Activated CD4-positive, alpha-beta T cell treated with anti-CD3 and anti-CD28 coated beads, Interleukin-2, amount 10 ng/mL, durations not matched to agents 24 days and 14 days (primary cell): ENCODE measurements at places on chromosomes 3 and 15. TPM values are rescaled to one million over a fixed set of nuclear protein-coding genes. Genes with fewer than 3 reads are reported as not detected.

Gene TRAIP
- 27.1 and 30.4 TPM in 2 replicates for total RNA-seq

DNA sequence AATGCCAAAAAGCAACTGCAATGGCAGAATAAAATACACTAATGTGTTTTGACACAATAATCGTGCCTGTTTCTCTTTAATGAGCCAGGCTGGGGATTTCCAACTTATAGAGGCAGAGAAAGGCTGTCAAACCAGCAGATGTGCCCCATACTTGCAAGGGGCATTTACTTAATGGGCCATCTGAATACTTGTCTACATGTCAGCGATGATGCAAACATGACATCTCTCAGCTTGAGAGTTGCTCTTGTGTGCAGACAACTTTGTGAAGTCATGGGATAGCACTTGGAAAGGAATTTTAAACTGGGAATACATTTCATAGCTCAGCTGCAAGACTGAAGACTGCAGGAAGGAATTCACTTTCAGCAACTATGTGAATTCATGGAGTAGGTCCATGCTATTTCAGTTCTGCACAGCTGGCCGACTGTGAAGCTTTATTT lies 127.4 kb upstream of the ADAMTS9 start:
- no peaks in the 10 kb centered on the region for H3K36me3 ChIP-seq
- H3K27ac ChIP-seq = no peak overlapping the region
- H3K4me3 ChIP-seq = no peak overlapping the region
- DNase-seq = no peak
- no peaks in the 10 kb centered on the region for H3K4me1 ChIP-seq

GRCh38 chr3:150030841-150031240 lies 60.1 kb upstream of the PFN2 start:
- no peak overlapping the region for H3K27ac ChIP-seq
- H3K4me3 ChIP-seq = no peak overlapping the region
- no peaks in the 10 kb centered on the region for H3K4me1 ChIP-seq
- H3K36me3 ChIP-seq = no peaks in the 10 kb centered on the region
- H3K27me3 ChIP-seq = peaks cover 6% of the 10 kb centered on the region

Gene ADCY5
- total RNA-seq = not detected in 2 replicates

Gene DGKG
- total RNA-seq = 0.14 and 0.28 TPM in 2 replicates

DNA sequence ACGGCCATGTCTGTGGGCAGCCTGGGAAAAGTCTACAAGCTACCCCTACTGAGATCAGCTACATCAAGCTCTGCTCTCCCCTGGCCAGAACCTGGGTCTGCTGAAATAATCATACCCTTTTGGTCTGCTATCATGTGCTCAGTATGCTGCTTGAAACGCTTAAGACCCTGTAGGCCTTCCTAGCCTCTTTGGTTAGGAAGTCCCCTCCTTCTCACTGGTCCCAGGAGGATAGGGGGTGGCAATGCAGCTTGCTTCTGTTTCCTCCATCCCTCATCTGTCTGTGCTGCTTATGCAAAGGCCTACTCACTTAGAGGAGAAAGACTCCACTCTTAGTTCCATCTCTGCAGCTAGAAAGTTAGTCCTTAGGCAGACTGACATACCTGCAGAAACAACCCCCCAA lies 118.2 kb upstream of the RASGRP1 start:
- no peak for DNase-seq
- H3K27ac ChIP-seq = peak overlapping the region; percentile 97
- no peaks in the 10 kb centered on the region for H3K27me3 ChIP-seq
- H3K36me3 ChIP-seq = peaks cover 10% of the 10 kb centered on the region

DNA sequence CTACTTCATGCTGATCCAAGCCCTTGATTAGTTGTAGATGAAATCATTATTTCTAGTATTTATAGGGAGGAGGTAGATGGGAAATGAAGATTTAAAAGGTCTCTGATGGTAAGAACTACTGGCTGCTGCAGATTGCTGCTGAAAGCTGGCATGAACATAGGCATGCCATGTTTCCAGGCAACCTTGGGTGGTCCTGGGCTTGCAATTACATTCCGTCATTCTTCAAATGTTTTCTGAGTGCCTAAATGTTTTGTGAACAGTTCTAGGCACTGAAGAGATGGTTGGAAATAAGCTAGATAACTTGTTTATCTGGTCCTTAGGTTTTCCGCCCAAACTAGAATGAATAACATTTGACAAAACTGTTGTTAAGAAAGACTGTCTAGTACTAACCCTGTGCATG lies 95.8 kb downstream of the KCNAB1 start:
- H3K27me3 ChIP-seq = peaks cover 19% of the 10 kb centered on the region
- no peaks in the 10 kb centered on the region for H3K4me1 ChIP-seq
- DNase-seq = no peak
- no peaks in the 10 kb centered on the region for H3K36me3 ChIP-seq

DNA sequence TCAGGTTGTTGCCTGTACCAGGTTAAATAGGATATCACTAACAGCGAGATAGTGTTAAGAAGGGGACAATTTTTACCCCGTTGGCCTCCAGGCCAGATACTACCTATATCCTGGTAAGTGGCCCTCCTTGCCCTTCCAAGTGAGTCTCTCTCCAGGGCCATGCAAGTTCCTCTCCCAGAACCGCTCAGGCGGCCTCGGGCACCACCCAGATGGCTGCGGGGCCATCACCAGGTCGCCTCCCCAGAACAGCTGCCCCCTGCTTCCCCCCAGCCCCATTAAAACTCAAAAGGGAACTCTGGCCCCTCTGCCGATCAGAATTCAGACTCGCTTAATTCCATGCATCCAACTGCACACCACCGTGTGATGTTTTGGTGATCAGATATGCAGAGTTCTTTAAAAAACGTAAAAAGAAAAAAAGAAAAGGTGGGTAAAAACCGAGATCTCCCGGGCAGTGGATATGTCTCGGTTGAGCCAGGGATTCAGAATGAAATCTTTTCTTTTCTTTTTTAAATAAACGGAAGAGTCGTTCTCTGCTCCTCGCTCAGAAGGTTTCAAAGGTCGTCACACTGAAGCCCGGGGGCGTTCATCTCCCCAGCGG lies 1.9 kb upstream of the TRIM71 start:
- peaks cover 14% of the 10 kb centered on the region for H3K4me1 ChIP-seq
- peaks cover 65% of the 10 kb centered on the region for H3K27me3 ChIP-seq
- H3K36me3 ChIP-seq = peaks cover 5% of the 10 kb centered on the region
- peak overlapping the region; percentile 84 for H3K4me3 ChIP-seq
- no peak for DNase-seq
- no peak overlapping the region for H3K27ac ChIP-seq

DNA sequence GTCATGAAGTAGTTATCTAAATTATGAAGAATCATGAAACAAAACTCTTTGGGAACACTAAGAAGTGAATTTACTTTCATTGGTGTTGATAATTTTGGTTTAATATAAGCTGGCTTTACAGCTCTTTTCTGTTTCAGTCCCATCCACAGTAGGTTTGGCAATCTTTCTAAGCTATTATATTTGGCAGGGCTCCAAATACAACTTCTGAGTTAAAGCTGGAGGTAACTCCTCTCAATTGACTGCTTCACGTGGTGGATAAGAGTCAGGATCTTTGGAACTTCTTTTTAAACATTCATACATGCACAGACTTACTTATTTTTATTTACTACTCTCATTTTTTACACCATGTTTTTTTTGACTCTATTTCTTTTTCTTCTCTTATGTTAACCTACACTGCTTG lies 106.5 kb upstream of the EPHA3 start:
- H3K27me3 ChIP-seq = no peaks in the 10 kb centered on the region
- H3K36me3 ChIP-seq = no peaks in the 10 kb centered on the region
- no peak overlapping the region for H3K27ac ChIP-seq
- no peaks in the 10 kb centered on the region for H3K4me1 ChIP-seq
- H3K4me3 ChIP-seq = no peak overlapping the region

DNA sequence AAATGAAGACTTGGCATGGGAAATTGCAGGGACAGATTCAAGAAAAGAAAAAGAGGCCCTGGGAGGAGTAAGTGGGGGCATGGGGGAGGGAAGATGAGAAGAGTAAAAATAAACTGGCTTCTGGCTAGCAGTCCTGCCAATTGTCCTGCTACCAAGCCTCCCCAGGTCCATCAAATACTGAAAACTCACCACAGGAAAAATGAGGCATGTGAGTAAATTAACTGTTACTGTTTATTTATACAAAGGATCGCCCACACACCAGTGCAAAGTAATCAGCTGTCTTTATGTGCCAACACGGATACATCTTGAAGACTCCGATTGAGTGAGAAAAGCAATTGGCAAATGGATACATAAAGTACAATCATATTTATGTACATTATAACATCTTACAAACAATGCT lies 10.7 kb upstream of the KLHL25 start:
- no peak for DNase-seq
- peaks cover 3% of the 10 kb centered on the region for H3K27me3 ChIP-seq
- no peaks in the 10 kb centered on the region for H3K36me3 ChIP-seq
- no peak overlapping the region for H3K4me3 ChIP-seq
- H3K4me1 ChIP-seq = no peaks in the 10 kb centered on the region

Gene MKRN3
- total RNA-seq = 1.5 and 2.1 TPM in 2 replicates

DNA sequence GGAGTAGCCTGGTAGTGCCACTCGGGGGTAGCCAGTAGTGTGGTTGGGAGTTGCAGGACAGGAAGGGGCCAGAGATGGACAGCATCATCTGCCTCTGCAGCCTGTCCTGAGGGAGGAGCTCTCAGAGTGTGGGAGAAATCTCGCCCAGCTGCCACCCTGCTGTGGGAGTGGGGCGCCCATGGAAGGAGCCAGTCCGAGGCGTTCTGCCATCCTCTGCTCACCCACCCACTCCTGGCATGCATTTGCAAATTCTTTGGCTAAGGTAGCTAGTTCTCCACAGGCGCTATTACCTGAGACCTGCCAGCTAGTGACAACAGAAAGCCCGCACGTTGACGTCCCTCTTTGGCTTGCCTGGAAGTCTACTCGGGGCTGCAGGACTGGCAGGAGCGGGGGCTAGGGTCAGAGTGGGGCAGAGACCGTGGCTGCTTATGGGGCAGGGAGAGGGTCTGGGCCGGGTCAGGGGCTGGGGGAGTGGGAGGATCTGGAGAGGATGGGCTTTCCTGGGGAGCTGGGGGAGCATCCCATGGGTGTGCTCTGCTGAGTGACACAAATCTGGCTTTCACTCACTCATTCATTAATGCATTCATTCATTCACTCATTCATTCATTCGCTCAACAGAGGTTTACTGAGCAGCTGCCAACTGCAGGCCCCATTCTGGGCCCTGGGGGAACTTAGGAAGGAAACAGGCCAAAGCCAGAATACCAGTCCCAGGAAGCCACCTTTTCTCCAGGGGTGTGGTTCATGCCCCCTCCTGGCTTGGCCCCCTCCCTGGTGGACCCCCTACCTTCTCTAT lies 44.4 kb upstream of the INSYN1 start:
- H3K27me3 ChIP-seq = no peaks in the 10 kb centered on the region
- DNase-seq = no peak
- no peaks in the 10 kb centered on the region for H3K4me1 ChIP-seq
- no peak overlapping the region for H3K4me3 ChIP-seq

Gene CPNE9
- 0.17 TPM in 1 of 2 replicates, not detected in the other for total RNA-seq

GRCh38 chr3:8673083-8673737 lies 28.6 kb upstream of the SSUH2 start:
- no peaks in the 10 kb centered on the region for H3K36me3 ChIP-seq
- no peaks in the 10 kb centered on the region for H3K4me1 ChIP-seq
- peaks cover 2% of the 10 kb centered on the region for H3K27me3 ChIP-seq
- no peak for DNase-seq
- H3K27ac ChIP-seq = no peak overlapping the region

DNA sequence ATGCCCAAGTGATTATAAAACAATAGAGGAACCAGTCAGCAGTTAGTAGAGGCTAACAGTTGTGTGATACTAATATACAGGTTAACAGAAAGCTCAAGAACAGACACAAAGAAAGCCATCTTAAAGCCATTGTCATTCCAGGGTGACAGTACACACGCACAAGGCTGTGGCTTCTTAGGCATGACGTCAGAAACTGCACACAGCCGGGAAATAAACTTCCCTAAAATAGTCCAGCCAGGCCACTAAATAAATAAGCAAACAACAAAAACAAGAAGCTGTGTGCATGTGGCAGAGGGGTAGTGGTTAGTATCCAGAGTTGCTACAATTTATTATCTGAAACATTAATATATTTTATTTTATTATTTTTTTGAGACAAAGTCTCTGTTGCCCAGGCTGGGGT lies 49.8 kb downstream of the PPCDC start:
- H3K36me3 ChIP-seq = peaks cover 22% of the 10 kb centered on the region
- H3K27ac ChIP-seq = no peak overlapping the region
- no peak for DNase-seq
- H3K4me1 ChIP-seq = peaks cover 48% of the 10 kb centered on the region

- no peak overlapping the region for H3K4me3 ChIP-seq
- no peaks in the 10 kb centered on the region for H3K4me1 ChIP-seq
- no peaks in the 10 kb centered on the region for H3K36me3 ChIP-seq
- peaks cover 12% of the 10 kb centered on the region for H3K27me3 ChIP-seq
- no peak overlapping the region for H3K27ac ChIP-seq
Measured at GRCh38 chr3:150203273-150203672, 204.8 kb upstream of the TSC22D2 start.

DNA sequence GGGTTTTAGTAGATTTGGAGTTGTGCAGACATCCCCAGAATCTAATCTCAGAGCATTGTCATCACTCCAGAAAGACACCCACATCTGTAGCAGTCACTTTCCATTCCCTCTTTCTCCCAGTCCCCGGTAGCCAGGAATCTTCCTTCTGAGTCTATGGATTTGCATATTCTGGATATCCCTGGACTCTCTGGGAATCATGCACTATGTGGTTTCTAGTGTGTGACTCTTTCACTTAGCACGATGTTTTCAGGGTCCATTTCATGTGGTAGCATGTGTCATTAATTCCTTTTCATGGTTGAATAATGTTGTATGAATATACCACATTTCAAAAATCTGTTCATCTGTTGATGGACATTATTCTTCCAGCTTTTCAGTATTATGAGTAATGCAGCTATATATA lies 29.3 kb downstream of the FBLN2 start:
- H3K27me3 ChIP-seq = no peaks in the 10 kb centered on the region
- no peak for DNase-seq
- H3K4me1 ChIP-seq = no peaks in the 10 kb centered on the region
- H3K27ac ChIP-seq = no peak overlapping the region
- no peaks in the 10 kb centered on the region for H3K36me3 ChIP-seq

- H3K27ac ChIP-seq = no peak overlapping the region
- peak; percentile 79 for DNase-seq
- no peaks in the 10 kb centered on the region for H3K36me3 ChIP-seq
- H3K27me3 ChIP-seq = peaks cover 10% of the 10 kb centered on the region
- no peaks in the 10 kb centered on the region for H3K4me1 ChIP-seq
Measured at GRCh38 chr3:118817748-118818165, 216.9 kb downstream of the IGSF11 start.

DNA sequence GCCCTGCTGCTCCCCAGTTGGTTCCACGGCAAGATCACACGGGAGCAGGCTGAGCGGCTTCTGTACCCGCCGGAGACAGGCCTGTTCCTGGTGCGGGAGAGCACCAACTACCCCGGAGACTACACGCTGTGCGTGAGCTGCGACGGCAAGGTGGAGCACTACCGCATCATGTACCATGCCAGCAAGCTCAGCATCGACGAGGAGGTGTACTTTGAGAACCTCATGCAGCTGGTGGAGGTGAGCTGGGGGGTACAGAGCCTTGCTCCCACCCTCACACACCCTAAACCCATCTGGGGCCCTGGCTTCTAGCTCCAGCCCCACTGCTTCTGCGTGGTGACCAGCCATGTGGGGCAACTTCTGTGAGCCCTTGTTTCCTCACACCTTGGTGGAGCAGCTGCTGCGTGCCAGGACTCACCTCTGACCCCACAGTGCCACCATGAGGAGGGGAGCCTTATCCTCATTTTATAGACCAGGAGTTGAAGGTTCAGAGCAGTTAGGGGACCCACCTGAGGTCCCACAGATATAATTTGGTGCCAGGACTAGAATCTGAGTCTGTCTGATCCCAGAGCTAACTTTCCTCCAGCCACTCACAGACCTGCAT lies 13.3 kb upstream of the LMAN1L start:
- H3K27ac ChIP-seq = peak overlapping the region; percentile 89
- no peaks in the 10 kb centered on the region for H3K27me3 ChIP-seq
- H3K4me1 ChIP-seq = peaks cover 43% of the 10 kb centered on the region
